Activated CD4-positive, alpha-beta T cell treated with anti-CD3 and anti-CD28 coated beads for 36 hours (primary cell): ENCODE measurements at places on chromosomes 6 and 20. TPM values are rescaled to one million over a fixed set of nuclear protein-coding genes. Genes with fewer than 3 reads are reported as not detected.

BPIFA1 gene
- total RNA-seq, result not detected

TP53TG5 gene
- total RNA-seq, result 0.40 TPM

CTNNBL1 gene
- 72.6 TPM for total RNA-seq

KHDRBS2 gene
- total RNA-seq, result not detected

FGD2 gene
- total RNA-seq, result 0.63 TPM

TOX2 gene
- total RNA-seq, result 3.0 TPM

PRDM13 gene
- total RNA-seq, result not detected

DNA sequence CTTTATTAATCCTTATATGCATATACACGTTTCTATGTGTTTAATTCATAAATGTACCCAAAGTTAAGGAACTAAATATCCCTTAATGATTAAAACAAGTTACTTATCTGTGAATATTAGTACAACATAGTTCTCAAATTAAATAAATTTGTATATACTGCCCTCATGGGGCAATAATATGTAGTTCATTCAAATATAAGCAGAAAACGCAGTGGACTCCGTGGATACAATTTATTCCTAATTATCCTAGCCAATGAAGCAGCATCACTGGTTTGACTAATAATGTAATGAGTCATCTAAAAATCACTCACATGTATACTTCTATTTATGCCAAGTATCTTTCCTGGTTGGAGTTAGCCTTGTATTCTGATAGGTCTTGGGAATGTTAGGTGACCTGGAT, 111.6 kb downstream of the TBC1D32 start:
- H3K27ac ChIP-seq, result no peak overlapping the region
- H3K4me3 ChIP-seq, result no peak overlapping the region
- no peaks in the 10 kb centered on the region for H3K27me3 ChIP-seq
- DNase-seq, result no peak

GRCh38 chr6:90383196-90383822, 86.7 kb upstream of the BACH2 start:
- DNase-seq, result peak; percentile 41
- peaks cover 6% of the 10 kb centered on the region for H3K27me3 ChIP-seq
- peaks cover 47% of the 10 kb centered on the region for H3K4me1 ChIP-seq
- H3K4me3 ChIP-seq, result no peak overlapping the region
- no peaks in the 10 kb centered on the region for H3K36me3 ChIP-seq

GRCh38 chr6:93317592-93317991, 101.8 kb downstream of the EPHA7 start:
- H3K36me3 ChIP-seq, result no peaks in the 10 kb centered on the region
- H3K27me3 ChIP-seq, result no peaks in the 10 kb centered on the region
- H3K4me3 ChIP-seq, result no peak overlapping the region
- no peaks in the 10 kb centered on the region for H3K4me1 ChIP-seq

DNA sequence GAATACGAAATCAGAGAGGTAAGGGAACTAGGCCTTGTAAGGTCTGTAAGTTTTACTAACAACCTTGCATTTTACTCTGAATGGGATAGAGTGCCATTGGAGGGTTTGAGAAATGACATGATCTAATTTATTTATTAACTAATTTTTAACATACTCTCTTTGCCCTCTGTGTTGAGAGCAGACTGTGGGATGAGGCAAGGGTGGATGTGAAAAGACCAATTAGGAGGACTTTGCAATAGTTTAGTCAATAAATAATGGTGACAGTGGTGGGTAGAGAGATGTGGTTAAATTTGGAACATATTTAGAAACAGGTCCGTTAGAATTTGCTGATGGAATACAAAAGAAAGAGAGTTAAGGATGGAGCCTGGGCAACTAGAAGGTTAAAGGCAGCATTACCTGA, 60.0 kb downstream of the MKKS start:
- H3K27ac ChIP-seq, result no peak overlapping the region
- no peaks in the 10 kb centered on the region for H3K36me3 ChIP-seq
- H3K4me1 ChIP-seq, result no peaks in the 10 kb centered on the region
- H3K4me3 ChIP-seq, result no peak overlapping the region

DNA sequence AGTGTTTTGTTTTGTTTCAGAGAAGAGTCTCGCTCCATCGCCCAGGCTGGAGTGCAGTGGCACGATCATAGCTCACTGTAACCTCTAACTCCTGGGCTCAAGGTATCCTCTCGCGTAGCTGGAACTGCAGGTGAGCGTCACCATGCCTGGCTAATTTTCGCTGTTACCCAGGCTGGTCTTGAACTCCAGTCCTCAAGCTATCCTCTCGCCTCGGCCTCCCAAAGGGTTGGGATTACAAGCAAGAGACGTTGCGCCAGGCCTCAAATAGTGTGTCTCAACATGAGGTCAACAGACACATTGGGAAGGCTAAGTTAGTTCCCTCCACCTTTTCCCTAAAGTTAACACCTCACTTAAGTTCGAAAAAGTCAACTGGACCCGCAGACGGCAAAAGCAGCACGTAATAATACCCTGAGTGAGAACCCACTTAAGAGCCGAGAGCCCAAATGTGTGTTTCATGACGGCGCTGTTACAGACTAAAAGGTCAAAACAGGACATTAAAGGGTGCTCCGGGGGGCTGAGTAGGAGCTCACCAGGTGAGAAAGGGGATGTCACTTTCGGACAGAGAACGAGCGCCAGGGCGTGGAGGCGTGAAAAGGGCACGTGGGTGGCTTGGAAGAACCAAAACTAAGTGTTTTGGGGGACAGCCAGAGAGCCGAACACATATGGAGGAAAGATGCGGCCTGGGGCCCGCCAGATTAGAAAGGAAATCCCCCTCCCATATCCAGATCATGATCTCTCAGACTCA, 499 bp downstream of the TTI1 start:
- peak; percentile 75 for DNase-seq
- H3K4me3 ChIP-seq, result peak overlapping the region; percentile 94
- peak overlapping the region; percentile 98 for H3K27ac ChIP-seq
- H3K4me1 ChIP-seq, result peaks cover 69% of the 10 kb centered on the region
- no peaks in the 10 kb centered on the region for H3K27me3 ChIP-seq

GRCh38 chr6:157064502-157064901, 258.8 kb downstream of the TMEM242 start:
- H3K36me3 ChIP-seq, result peaks cover 3% of the 10 kb centered on the region
- no peak for DNase-seq
- no peaks in the 10 kb centered on the region for H3K27me3 ChIP-seq

DNA sequence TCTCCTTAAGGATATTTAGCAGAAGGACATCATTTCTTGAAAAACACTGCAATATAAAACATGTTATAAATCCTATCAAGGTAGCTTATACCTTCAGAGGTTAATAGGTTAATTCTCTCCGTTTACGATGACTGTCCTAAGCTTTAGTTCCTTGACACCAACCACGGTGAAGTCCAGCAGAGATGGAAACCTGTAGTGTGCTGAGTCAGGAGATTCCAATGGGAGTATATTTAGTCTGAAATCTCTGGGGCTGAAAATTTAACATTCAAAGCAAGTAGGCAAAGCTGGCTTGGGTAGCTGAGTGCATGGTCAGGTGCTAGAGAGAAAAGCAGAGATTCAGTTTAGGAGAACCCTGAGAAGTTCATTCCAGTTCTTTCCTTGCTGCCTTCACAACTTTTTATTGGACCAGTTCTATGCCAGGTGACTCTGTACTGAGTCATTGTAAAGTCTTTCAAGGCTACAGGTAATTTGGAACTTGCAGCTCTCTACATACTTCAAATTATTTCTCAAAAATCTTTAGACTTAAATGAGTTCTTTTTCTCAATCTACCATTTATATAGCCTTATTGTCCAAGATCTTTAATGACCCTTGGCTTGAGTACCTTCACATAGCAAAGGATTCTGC, 1009.4 kb upstream of the FLRT3 start:
- no peaks in the 10 kb centered on the region for H3K36me3 ChIP-seq
- no peak overlapping the region for H3K4me3 ChIP-seq
- no peaks in the 10 kb centered on the region for H3K4me1 ChIP-seq

DNA sequence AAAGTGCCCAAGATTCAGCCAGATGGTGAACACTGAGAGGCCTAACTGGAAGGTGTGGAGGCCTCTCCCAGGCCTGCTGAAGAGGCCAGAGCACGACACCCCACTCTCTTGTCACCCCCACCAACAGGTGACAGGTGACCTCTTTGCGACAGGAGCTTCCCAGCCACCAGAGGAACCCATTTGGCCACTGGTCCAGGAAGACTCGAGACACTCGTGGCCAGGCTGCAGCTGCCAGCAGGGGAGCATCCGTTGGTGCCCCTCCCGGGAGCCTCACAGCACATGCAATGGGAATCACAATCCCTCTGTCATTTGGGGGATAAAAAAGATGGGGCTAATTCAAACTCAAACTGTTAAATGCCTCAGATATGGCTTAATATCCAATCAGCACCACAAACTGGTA, 163.4 kb downstream of the INSM1 start:
- H3K27ac ChIP-seq, result no peak overlapping the region
- H3K36me3 ChIP-seq, result peaks cover 9% of the 10 kb centered on the region
- no peak overlapping the region for H3K4me3 ChIP-seq
- no peak for DNase-seq

DNA sequence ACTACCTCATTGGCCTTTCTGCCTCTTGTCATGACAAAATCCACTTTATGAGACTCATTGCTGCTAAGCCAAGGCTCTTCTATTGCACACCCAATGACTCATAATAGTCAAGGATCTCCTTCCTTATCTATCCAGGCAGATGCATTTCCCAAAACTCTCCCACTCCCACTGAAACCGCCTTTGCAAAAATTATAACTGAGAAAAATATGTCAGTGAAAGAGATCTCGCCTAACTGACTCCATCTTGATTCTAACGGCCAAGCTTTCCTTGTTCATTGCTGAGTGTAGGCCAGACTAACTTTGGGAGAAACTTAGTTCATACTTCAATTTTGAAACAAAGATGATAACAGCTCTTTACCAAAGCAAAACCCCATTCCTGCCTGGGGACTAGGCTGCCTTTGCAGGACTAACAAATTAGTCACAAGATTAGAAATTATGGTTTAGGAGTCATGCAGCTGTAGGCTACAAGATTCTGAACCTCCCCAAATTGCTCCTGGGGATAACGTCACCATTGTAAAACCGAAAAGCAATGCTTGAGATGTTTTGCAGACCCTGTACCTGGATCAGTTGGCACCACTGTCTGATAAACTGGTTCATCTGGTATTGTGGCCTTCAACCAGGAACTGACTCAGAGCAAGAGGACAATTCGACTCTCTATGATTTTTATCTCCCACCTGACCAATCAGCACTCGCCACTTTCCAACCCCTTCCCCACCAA, 47.1 kb downstream of the HAO1 start:
- no peak for DNase-seq
- no peak overlapping the region for H3K4me3 ChIP-seq
- no peaks in the 10 kb centered on the region for H3K36me3 ChIP-seq
- peaks cover 4% of the 10 kb centered on the region for H3K27me3 ChIP-seq
- H3K27ac ChIP-seq, result no peak overlapping the region
- H3K4me1 ChIP-seq, result no peaks in the 10 kb centered on the region

- H3K27me3 ChIP-seq, result no peaks in the 10 kb centered on the region
- no peak overlapping the region for H3K4me3 ChIP-seq
- H3K36me3 ChIP-seq, result no peaks in the 10 kb centered on the region
- H3K4me1 ChIP-seq, result no peaks in the 10 kb centered on the region
- no peak overlapping the region for H3K27ac ChIP-seq
- DNase-seq, result no peak
Observed at GRCh38 chr6:127192911-127193541, 73.6 kb upstream of the RNF146 start.

- DNase-seq, result no peak
- H3K27me3 ChIP-seq, result no peaks in the 10 kb centered on the region
- no peaks in the 10 kb centered on the region for H3K36me3 ChIP-seq
- H3K27ac ChIP-seq, result no peak overlapping the region
- H3K4me1 ChIP-seq, result peaks cover 10% of the 10 kb centered on the region
Observed at GRCh38 chr20:44027343-44028002, 112.8 kb downstream of the TOX2 start.

- H3K27me3 ChIP-seq, result no peaks in the 10 kb centered on the region
- H3K36me3 ChIP-seq, result peaks cover 78% of the 10 kb centered on the region
- peaks cover 49% of the 10 kb centered on the region for H3K4me1 ChIP-seq
- peak overlapping the region; percentile 99 for H3K27ac ChIP-seq
- H3K4me3 ChIP-seq, result peak overlapping the region; percentile 87
Observed at GRCh38 chr20:17966432-17967310, 1.9 kb downstream of the SNX5 start.

DNA sequence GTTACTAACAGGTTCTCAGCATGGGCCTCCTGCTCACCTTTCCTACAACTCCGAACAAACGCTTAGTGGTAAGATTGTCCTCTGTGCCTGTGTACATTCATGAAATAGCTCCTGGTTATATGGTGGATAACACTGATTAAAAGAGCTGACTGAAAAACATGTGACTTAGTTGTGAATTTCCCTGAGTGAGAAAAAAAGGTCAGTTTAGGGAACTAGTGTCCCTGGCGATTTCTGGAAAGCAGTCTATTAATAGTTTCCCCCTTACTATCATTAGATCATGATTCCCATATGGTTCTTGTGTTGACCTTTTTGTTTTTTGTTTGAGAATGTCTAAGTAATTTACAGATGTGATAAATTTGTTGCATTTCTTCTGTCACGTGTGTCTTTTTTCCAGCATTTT, 15.6 kb downstream of the SNRPC start:
- no peaks in the 10 kb centered on the region for H3K27me3 ChIP-seq
- no peak overlapping the region for H3K27ac ChIP-seq
- H3K4me3 ChIP-seq, result no peak overlapping the region
- H3K36me3 ChIP-seq, result peaks cover 32% of the 10 kb centered on the region
- H3K4me1 ChIP-seq, result peaks cover 13% of the 10 kb centered on the region

- H3K27me3 ChIP-seq, result peaks cover 6% of the 10 kb centered on the region
- H3K27ac ChIP-seq, result no peak overlapping the region
- no peaks in the 10 kb centered on the region for H3K4me1 ChIP-seq
- DNase-seq, result no peak
- no peaks in the 10 kb centered on the region for H3K36me3 ChIP-seq
Observed at GRCh38 chr6:70903665-70904452, 53.0 kb downstream of the B3GAT2 start.

DNA sequence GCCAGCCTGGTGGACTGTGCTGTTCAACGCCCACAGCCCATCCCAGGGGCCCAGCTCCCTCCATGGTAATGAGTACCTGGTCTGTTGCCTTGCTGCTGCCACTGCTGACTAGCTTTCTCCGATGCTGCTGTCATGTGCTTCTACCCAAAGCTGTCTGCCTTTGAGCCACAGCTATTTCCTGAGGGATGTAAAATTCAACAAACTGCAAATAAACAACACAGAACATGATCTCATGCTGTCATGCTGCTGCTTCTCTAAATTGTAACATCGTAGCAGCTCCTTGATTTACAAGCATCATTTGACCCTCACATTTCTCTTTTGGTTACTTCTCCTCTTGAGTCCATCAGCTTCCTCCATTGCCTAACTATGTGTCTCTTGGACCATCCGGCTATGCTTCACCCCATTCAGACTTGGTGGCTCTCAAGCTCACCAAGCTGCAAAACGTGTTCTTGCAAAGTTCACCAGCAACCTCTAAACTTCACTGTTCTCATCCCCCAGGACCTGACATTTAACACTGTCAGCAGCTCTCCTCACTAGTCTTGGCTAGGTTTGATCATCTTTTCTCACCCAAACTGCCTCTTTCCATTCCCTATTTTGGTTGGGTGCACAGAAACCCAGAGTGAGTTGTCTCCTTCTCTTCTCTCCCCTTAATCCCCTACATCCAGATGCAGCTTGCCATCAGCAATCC, 54.6 kb downstream of the FYN start:
- H3K4me1 ChIP-seq, result peaks cover 76% of the 10 kb centered on the region
- H3K27me3 ChIP-seq, result no peaks in the 10 kb centered on the region
- no peak for DNase-seq
- peaks cover 58% of the 10 kb centered on the region for H3K36me3 ChIP-seq
- peak overlapping the region; percentile 9 for H3K4me3 ChIP-seq
